ENCODE measurements at places on chromosomes 7 and 10.

DNA sequence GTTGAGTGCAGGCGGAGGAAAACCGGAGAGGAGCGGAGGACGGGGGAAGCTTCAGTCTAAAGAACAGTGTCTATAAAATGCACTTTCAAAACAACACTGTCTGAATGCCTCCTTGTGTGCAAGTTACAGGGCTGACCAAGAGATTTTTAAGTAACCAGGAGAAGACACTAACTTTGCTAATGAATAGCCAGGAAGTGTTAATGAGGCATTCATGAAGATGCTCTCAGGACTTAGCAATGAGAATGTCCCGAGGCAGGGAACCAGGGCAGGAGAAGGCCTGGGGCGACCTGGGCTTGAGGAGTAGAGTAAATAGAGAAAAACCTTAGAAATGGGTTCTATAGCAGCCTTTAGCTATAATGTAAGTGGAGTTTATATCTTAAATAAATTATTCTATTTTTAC lies 312.1 kb downstream of the SKIDA1 start:
- H3K4me3 ChIP-seq, result no peak overlapping the region
- peaks cover 2% of the 10 kb centered on the region for H3K27me3 ChIP-seq
- no peaks in the 10 kb centered on the region for H3K4me1 ChIP-seq
- no peaks in the 10 kb centered on the region for H3K36me3 ChIP-seq
- no peak overlapping the region for H3K27ac ChIP-seq

DNA sequence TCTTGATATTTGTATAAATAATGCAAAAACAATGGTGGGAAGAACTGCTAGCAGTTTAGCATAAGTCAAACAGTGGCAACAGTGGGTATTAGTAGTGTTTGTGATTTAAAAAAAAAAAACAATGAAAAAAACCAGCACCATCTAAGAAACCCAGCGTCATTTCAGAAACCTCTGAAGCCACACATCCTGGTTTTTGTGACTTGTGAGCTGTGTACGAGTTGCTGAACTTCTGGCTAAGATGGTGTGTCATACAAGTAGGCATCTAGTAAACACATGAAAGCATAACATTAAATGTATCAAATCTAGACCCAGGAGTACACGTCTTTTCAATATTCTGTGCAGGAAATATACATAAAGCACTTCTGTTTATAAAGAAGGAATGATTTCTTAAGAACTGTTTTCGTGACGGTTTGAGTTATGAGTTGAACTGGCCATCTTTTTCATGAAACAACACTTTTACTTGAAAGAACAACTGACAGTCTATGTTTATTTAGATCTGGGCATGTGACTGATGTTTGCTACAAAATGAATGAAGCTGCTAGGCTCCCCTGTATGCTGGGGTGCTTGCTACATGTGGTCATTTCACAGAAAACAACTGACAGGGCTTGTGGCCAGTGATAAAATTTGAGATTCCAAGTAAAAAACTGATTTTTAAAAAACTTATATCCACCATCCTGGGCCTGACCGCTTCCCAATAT lies 143.5 kb downstream of the PIP4K2A start:
- H3K36me3 ChIP-seq, result peaks cover 62% of the 10 kb centered on the region
- H3K27ac ChIP-seq, result no peak overlapping the region
- DNase-seq, result no peak
- no peaks in the 10 kb centered on the region for H3K27me3 ChIP-seq
- no peak overlapping the region for H3K4me3 ChIP-seq

DNA sequence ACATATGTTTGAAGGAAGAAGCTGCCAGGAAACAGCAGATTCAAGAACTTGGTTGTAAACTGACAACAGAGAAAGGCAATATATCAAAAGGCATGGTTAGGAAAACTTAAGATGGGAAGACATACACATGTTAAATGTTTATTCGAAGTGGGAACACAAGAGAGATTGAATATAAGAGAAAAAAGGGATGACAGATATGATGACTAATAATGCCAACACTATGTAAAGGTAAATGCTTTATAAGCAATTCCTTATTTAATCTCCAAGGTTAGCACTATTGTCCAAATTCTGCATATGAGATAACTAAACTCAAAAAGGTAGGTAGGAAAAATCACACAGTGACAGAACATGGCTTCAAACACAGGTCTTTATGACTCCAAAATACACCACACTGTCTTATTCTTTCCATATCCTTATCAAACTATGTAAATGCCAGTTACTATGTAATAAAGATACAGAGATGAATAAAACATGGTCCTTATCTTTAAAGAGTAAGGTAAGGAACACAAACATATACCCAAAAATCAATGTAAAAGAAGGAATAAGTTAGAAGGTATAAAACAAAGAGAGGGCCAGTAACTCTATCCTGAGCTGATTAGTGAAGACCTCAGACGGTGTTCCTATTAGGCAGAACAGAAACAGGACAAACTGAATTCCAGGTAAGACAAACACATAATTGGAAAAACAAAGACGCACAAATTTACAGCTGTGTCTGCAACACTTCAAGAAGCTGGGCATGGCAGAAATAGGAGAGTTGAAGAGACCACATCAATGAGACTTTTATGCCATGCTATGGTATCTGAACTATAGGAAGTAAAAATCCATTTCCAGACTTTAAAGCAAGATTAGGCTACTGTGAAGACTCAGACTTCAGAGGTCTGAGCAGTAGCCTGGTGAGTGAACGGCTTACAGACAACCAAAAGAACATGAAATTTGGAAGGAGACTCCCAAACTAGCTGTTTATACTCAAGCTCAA lies 56.1 kb downstream of the ABI1 start:
- H3K27me3 ChIP-seq, result no peaks in the 10 kb centered on the region
- H3K4me1 ChIP-seq, result peaks cover 24% of the 10 kb centered on the region
- no peak overlapping the region for H3K4me3 ChIP-seq
- DNase-seq, result no peak
- H3K27ac ChIP-seq, result no peak overlapping the region

DNA sequence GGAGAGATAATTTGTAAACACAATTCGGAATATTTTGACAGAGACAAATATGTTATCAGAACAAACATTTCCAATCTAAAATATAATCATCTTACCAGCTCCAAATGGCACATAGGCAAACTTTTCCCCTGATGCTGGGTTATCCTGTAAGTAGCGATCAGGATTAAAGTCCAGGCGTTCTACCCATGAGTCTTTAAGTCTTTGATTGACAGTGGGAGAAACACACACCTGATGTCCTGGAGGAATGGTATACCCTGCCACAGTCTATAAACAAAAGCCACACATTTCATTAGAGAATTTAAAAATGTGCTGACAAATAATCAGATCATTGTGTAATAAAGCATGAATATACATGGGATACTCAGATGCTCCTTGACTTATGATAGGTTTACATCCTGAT lies 17.3 kb downstream of the CYP51A1 start:
- DNase-seq, result no peak
- peaks cover 40% of the 10 kb centered on the region for H3K36me3 ChIP-seq
- H3K27ac ChIP-seq, result no peak overlapping the region
- H3K4me1 ChIP-seq, result no peaks in the 10 kb centered on the region
- H3K4me3 ChIP-seq, result no peak overlapping the region

GRCh38 chr10:63549810-63550209 lies 28.6 kb downstream of the REEP3 start:
- no peaks in the 10 kb centered on the region for H3K36me3 ChIP-seq
- peaks cover 4% of the 10 kb centered on the region for H3K4me1 ChIP-seq
- no peak overlapping the region for H3K4me3 ChIP-seq
- DNase-seq, result no peak
- no peaks in the 10 kb centered on the region for H3K27me3 ChIP-seq
- no peak overlapping the region for H3K27ac ChIP-seq

- no peaks in the 10 kb centered on the region for H3K27me3 ChIP-seq
- H3K27ac ChIP-seq, result no peak overlapping the region
- H3K4me1 ChIP-seq, result no peaks in the 10 kb centered on the region
- no peaks in the 10 kb centered on the region for H3K36me3 ChIP-seq
- H3K4me3 ChIP-seq, result no peak overlapping the region
Observed at GRCh38 chr10:124512600-124512999, 51.0 kb downstream of the LHPP start.

DNA sequence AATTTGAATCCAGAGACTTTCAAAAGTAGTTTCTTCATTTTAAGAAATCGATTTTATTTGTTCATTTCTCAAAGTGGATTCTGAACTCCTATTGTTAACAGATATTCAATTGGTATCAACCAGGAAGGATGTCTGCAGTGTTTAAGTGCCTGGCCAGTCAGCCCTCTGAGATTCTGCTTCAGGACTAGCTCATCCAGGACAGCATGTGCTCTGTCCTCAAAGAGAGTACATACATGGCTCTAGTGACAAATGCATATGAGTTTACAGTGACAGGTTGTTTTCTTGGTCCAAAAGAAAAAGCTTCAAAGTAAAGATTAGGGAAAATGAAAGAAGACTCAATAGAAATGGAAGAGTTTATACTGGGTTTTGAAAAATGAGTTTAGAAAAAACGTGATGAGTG lies 8.4 kb upstream of the PTN start:
- no peak overlapping the region for H3K4me3 ChIP-seq
- no peaks in the 10 kb centered on the region for H3K27me3 ChIP-seq
- no peak overlapping the region for H3K27ac ChIP-seq
- H3K36me3 ChIP-seq, result no peaks in the 10 kb centered on the region
- DNase-seq, result no peak

- H3K4me1 ChIP-seq, result peaks cover 75% of the 10 kb centered on the region
- no peaks in the 10 kb centered on the region for H3K27me3 ChIP-seq
- no peaks in the 10 kb centered on the region for H3K36me3 ChIP-seq
- no peak for DNase-seq
- H3K4me3 ChIP-seq, result peak overlapping the region; percentile 98
Observed at GRCh38 chr7:137999496-138000080, 2.3 kb downstream of the CREB3L2 start.

DNA sequence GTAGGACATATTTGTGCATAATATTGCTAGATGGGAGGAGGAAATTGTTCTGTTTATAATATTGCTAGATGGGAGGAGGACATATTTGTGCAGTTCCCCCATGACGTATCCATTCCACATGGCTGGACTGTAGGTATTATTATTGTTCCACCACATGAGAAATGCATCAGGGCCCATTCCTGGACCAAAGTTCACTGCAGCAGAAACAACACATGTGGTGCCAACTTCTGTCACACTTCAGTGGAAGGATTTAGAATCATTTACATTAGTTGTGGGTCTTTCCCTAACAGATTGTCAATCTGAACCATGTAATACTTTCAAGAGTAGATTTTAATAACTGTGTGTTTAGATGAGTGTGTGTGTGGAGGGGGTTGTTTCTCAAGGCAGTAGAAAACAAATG lies 32.7 kb upstream of the MACC1 start:
- no peak overlapping the region for H3K27ac ChIP-seq
- no peaks in the 10 kb centered on the region for H3K36me3 ChIP-seq
- H3K27me3 ChIP-seq, result no peaks in the 10 kb centered on the region

DNA sequence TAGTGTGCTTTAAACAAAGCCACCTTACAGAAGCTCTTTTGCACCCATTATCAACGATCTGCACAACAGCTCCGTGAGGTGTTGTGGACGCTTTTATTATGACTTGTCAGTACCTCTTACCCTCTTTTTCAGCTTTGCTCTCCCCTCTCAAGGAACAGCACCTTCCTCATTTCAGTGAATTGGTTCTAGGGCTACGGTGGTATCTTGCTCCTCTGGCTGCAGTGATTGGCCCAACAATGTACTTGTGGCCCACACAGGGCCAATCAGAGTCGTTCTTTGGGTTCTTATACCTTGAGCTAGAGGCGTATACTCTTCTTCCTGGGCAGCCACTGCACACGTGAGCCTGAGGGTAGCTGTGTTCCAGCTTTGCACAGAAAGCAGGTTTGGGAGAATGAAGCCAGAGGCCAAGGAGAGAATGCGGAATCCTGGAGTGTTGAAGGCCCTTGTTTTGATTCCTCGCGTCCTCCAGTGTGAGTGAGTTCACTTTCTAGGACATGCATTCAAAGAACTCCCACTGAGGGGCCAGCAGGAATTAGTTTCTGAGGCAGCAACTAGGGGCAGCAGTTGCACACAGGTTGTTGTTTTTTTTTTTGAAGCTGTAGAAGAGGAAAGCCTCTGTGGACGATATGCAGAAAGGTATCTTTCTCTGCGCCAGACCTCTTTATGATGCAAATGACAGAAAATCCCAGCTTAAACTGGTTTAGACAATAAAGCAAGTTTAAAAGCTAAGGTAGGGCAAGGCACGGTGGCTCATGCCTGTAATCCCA lies 49.8 kb upstream of the PDZD8 start:
- H3K36me3 ChIP-seq, result no peaks in the 10 kb centered on the region
- no peak overlapping the region for H3K27ac ChIP-seq
- no peak for DNase-seq
- H3K4me3 ChIP-seq, result no peak overlapping the region

DNA sequence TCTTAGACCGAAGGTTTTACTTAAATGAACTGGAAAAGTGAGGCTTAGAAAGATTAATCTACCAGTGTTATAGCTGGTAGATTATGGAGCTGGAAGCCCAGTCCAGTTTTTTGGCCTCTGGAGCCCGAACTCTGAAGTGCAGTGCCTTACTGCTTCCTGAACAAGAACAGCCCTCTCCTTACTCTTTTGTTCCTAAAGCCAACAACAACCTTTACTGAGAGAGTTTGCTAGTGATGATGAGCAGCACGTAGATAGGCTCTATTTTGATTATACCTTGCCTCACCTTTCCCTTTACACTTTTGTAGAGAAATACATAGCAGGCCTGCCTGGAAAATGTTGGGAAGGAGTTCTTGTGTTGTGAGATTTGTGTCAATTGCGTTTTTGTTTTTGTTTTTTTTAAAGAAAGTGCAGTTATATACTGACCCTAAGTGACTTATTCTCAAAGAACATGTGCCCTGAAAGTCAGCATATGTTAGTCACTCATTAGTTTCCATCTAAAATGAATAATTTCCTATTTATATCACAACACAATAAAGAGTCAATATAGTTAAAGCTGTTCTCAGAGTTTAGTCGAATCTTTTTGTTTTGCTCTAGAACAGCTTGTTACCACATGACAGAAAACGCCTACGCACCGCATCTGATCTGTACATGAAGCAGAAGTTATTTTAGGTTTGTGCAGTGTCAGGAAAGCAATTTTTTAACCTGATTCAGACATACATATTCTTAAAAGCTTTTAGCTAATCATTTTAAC lies 33.0 kb downstream of the PLEKHA1 start:
- DNase-seq, result no peak
- no peaks in the 10 kb centered on the region for H3K4me1 ChIP-seq
- peaks cover 5% of the 10 kb centered on the region for H3K36me3 ChIP-seq
- no peak overlapping the region for H3K4me3 ChIP-seq
- H3K27me3 ChIP-seq, result no peaks in the 10 kb centered on the region
- H3K27ac ChIP-seq, result no peak overlapping the region

- no peak overlapping the region for H3K27ac ChIP-seq
- H3K4me3 ChIP-seq, result no peak overlapping the region
- H3K27me3 ChIP-seq, result no peaks in the 10 kb centered on the region
- DNase-seq, result no peak
- H3K4me1 ChIP-seq, result peaks cover 19% of the 10 kb centered on the region
Observed at GRCh38 chr10:5545426-5545777, 20.6 kb downstream of the CALML3 start.

- H3K36me3 ChIP-seq, result peaks cover 16% of the 10 kb centered on the region
- no peaks in the 10 kb centered on the region for H3K27me3 ChIP-seq
- H3K4me3 ChIP-seq, result no peak overlapping the region
- DNase-seq, result no peak
- H3K4me1 ChIP-seq, result no peaks in the 10 kb centered on the region
Observed at GRCh38 chr7:11077816-11078215, 104.1 kb downstream of the PHF14 start.

Measured in common myeloid progenitor, CD34-positive (primary cell).